ENCODE measurements at places on chromosomes 5 and 9. TPM values are rescaled to one million over a fixed set of nuclear protein-coding genes. Genes with fewer than 3 reads are reported as not detected.

GRCh38 chr9:3511551-3511950, 14.2 kb downstream of the RFX3 start:
- peaks cover under 1% of the 10 kb centered on the region for H3K36me3 ChIP-seq
- no peaks in the 10 kb centered on the region for H3K27me3 ChIP-seq
- peaks cover 52% of the 10 kb centered on the region for H3K4me1 ChIP-seq
- H3K4me3 ChIP-seq: no peak overlapping the region

GRCh38 chr5:151083081-151083676, 2.3 kb upstream of the TNIP1 start:
- no peak overlapping the region for H3K27ac ChIP-seq
- H3K4me3 ChIP-seq: no peak overlapping the region
- no peak for DNase-seq
- H3K4me1 ChIP-seq: peaks cover 27% of the 10 kb centered on the region

GRCh38 chr9:127548352-127548881, 63.7 kb upstream of the STXBP1 start:
- H3K27ac ChIP-seq: no peak overlapping the region
- H3K27me3 ChIP-seq: peaks cover 2% of the 10 kb centered on the region
- peaks cover 19% of the 10 kb centered on the region for H3K4me1 ChIP-seq
- H3K36me3 ChIP-seq: no peaks in the 10 kb centered on the region

Gene GALNT12
- 23.7 TPM for total RNA-seq

GRCh38 chr5:72611118-72611730, 104.0 kb upstream of the ZNF366 start:
- peak; percentile 77 for DNase-seq
- peaks cover 17% of the 10 kb centered on the region for H3K4me1 ChIP-seq
- H3K27ac ChIP-seq: no peak overlapping the region
- no peak overlapping the region for H3K4me3 ChIP-seq

Gene ZMAT2
- total RNA-seq: 50.3 TPM

Gene PTPN3
- 2.4 TPM for total RNA-seq

GRCh38 chr5:158364367-158364766, 505.4 kb upstream of the CLINT1 start:
- H3K4me1 ChIP-seq: peaks cover 25% of the 10 kb centered on the region
- no peaks in the 10 kb centered on the region for H3K27me3 ChIP-seq
- DNase-seq: peak; percentile 22
- H3K36me3 ChIP-seq: no peaks in the 10 kb centered on the region
- no peak overlapping the region for H3K4me3 ChIP-seq

DNA sequence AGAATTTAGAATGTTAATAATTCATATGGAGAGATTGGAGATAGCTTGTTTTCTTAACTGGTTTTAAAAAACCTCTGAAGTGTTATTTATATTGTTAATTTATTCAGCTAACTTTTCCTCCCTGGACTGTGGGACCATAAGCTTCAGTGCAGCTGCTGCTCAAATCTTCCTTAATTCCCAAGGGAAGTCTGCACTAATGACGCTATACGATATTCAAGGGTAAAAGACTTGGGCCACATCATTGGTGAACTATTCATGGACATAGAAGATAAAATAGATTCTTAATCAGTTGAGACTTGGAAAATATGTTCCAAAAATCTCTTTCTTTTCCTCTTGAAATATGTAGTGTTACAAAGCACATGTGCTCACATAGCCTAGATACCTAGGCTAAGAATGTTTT, 31.1 kb upstream of the GAS1 start:
- no peaks in the 10 kb centered on the region for H3K27me3 ChIP-seq
- H3K27ac ChIP-seq: no peak overlapping the region
- no peak for DNase-seq
- H3K36me3 ChIP-seq: no peaks in the 10 kb centered on the region
- no peak overlapping the region for H3K4me3 ChIP-seq

DNA sequence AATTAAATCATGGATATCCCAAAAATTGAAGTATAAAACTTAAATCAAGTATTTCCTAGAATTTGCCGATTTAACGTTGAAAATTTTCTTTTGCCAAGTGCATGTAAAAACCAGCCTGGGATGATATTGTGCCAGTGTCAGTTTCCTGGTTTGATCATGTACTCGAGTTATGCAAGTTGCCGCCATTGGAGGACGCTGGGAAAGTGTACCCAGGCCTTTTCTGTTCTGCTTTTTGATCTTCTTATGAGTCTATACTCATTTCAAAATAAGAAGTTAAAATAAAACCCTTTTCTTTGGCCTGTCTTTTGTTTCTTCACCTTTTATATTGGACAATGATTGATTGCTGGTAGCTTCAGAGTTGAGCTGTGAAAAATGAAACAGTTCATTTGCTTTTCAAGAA, 93.1 kb upstream of the NFIL3 start:
- H3K4me1 ChIP-seq: peaks cover 16% of the 10 kb centered on the region
- DNase-seq: no peak
- no peak overlapping the region for H3K27ac ChIP-seq
- no peak overlapping the region for H3K4me3 ChIP-seq
- H3K27me3 ChIP-seq: no peaks in the 10 kb centered on the region
- peaks cover 10% of the 10 kb centered on the region for H3K36me3 ChIP-seq

Gene FAM221B
- not detected for total RNA-seq

GRCh38 chr5:136382071-136382470, 16.7 kb upstream of the TRPC7 start:
- no peak for DNase-seq
- peak overlapping the region; percentile 97 for H3K27ac ChIP-seq
- peaks cover 42% of the 10 kb centered on the region for H3K36me3 ChIP-seq
- peak overlapping the region; percentile 43 for H3K4me3 ChIP-seq

GRCh38 chr9:125990186-125990792, 243.1 kb downstream of the PBX3 start:
- H3K4me3 ChIP-seq: no peak overlapping the region
- no peak for DNase-seq
- H3K36me3 ChIP-seq: no peaks in the 10 kb centered on the region
- H3K27me3 ChIP-seq: no peaks in the 10 kb centered on the region
- H3K4me1 ChIP-seq: 0 out of 2 replicates have a peak, but pooled peaks cover 2% of the 10 kb centered on the region
- peak overlapping the region; percentile 11 for H3K27ac ChIP-seq

GRCh38 chr9:6247266-6247665, 31.7 kb downstream of the IL33 start:
- no peak for DNase-seq
- H3K27me3 ChIP-seq: no peaks in the 10 kb centered on the region
- H3K36me3 ChIP-seq: no peaks in the 10 kb centered on the region
- H3K4me3 ChIP-seq: no peak overlapping the region

DNA sequence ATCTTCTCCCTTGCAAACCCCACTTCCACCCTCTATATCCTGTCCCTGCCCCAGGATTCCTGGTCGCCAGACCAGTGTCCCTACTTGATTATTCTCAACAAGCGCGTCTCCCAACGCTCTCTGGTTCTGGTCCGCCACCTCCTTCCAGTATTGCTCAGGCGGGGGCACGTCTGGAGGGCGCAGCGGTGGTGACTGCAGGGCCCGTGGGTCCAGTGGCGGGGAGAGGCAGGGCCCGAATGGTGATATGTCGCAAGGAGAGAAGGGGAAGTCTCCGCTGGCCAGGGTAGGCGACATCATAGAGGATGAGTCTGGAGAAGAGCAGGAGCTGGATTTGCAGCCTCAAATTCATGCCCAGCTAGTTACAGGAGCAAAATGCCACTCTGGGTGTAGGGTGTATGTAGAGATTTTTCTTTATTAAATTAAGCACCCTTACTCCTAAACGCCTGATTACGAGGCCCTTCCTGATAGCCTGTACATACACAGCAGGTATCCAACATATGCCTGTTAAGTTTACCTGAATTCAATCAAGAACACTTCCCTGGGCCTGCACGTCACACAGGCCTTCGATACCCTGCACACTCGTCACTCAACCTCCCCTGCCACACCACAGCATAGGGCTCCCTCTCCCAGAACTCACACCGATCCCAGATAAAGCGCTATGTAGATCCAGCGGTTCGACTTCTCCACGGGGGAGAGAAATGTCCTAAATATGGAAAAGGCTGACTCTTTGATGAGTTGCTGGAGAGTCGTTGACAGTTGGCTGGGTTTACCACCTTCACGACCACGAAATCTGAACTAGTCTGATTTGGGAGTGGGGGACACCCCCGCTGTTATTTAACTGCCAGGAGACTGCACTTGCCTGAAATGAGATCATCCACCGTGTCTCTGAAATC, 4.8 kb downstream of the MCIDAS start:
- H3K36me3 ChIP-seq: no peaks in the 10 kb centered on the region
- H3K27ac ChIP-seq: no peak overlapping the region
- peaks cover 53% of the 10 kb centered on the region for H3K4me1 ChIP-seq
- DNase-seq: no peak
- H3K27me3 ChIP-seq: peaks cover 95% of the 10 kb centered on the region

Gene RUSC2
- 8.7 TPM for total RNA-seq

- no peak for DNase-seq
- no peak overlapping the region for H3K4me3 ChIP-seq
- H3K27ac ChIP-seq: no peak overlapping the region
These were observed 287.9 kb downstream of the SEC61B start for GRCh38 chr9:99509900-99510535.

Data from WTC11 (cell line).